Activated T-helper 1 cell treated with Interleukin-2 at 50 U/mL for 16 hours (primary cell): ENCODE measurements at places on chromosomes 5 and 9.

DNA sequence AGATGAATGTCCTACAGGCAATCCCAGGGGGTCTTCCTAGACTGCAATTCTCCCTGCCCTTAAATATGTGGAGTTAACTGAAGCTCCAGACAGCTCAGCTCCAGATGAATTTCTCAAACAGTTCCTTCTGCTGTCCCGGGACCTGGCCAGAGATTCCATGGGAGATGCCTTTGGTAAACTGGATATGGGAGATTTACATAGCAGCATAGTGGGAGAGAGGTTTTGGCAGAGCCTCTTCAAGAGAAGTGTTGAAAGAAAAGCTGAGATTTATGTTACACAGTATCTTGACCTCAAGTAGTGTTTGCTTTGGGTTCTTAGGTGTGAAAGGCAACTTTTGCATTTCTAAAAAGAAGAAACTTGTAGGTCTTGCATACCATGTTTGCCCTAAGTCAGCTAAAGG, 364.9 kb downstream of the ARRDC3 start:
- no peak for DNase-seq

DNA sequence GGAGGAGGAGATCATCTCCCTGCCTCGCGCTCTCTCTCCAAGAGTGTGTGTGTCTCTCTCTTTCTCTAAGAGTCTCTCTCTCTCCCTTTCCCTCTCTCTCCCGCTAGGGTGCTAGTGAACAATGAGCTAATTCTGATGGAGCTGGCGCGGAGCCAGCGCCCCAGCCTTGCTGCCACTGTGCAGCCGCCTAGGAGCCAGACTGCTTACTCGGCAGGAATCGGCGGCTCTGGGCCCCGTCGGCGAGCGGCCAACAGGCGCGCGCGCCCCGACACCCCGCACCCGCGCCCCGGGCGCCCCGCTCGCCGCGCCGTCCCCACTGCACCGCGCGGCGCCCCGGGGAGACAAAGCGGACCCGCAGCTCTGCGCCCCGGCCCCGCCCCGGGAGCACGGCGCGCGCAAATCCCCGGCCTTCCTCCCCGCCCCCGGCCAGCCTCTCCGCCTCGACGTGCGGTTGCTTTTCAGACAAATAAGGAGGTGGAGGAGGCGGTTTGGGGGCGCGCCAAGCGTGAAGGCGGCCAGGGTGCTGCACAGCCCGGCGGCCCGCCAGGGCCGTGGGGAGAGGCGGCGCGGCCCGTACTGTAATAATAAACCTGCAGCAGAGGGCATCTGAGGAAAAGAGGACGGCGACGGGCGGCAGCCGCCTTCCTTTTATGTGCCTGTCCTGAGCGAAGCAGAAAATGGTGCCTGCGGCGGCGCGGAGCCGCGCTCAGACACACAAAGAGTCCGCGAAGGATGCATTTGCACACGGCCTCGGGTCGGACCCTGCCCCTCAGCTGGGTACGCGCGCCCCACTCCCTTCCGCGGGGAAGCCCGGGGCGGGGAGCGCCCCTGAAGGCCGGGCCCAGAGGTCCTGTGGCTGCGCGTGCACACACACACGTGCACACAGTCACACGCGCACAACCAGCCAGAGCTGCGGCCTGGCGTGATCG, 625 bp upstream of the NREP start:
- peak; percentile 51 for DNase-seq

DNA sequence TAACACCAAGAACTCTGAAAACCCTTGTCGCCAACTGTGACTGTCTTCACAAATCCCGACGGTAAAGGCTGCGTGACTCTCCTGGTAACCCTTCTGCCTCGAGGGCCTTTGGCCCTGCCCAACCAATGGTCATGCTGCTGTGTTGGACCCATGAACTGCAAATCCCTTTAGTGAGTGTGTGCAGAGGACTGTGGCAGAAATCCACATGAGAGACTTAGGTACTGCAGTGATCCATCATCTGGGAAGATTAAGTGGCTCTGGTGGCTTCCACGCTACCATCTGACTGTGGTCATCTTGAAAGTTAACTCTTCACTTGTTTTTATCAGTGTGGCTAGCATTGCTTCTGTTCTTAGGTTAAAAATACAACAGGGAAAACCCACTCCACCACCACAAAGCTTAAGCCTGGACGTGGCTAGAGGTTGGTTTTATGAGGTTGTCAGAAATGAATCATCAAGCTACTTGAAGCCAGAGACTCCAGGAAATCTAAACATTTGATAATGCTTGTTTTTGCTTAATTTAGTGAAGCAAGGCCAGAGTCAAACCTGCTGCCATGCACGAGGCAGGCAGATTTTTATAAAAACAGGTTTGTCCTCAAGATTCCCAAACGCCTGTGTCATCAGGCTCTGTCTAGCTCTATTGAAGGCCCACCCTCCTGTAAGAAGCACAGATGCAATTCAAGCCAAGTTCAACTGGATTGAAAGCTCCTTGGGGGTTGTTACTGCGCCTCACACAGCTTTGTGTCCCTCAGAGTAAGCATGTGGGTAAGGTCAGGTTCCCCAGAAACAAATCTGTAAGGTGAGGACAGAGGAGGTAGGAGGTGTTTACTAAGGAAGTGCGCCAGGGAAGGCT, 52.7 kb upstream of the ERCC6L2 start:
- no peak for DNase-seq

DNA sequence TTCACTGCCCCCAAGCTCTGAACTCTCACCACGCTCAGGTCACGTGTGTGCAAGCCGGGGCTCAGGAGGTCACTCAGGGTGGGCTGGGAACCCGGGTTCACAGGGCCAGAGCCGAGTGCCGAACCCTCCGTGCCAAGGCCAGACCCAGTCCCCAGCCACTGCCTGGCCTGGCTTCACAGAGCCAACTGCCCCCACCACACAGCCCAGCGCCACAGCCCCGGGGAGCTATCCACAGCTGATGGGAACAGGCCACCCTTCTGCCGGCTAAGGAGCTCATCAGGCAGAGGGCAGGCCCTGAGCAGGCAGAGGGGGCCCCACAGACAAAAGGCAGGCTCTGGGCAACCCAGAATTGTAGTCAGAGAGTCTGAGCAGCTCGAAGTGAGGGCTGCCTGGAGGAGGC, 117.0 kb downstream of the VAV2 start:
- no peak for DNase-seq

- no peak for DNase-seq
Measured at GRCh38 chr5:56025151-56025885, 30.6 kb upstream of the IL6ST start.

- no peak for DNase-seq
Measured at GRCh38 chr9:8287970-8288369, 488.4 kb upstream of the DMAC1 start.

DNA sequence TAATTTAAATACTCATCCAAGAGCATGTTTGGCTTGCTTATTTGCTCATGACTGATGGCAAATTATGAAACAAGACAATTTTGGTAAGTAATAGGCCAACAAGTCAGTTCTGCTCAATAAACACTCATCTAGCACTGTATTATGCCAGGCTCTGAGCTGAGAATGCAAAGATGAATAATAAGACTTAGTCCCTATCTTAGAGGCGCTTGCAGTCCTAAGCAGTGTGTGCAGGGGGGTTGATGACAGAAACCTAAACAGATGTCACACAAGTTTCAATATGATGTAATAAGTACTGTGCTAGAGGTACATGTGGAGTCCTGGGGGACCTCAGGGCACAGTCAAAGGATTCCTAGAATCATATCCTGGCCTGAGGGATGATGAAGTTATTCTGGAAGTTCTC, 287.6 kb upstream of the ADRA1B start:
- DNase-seq, result no peak

DNA sequence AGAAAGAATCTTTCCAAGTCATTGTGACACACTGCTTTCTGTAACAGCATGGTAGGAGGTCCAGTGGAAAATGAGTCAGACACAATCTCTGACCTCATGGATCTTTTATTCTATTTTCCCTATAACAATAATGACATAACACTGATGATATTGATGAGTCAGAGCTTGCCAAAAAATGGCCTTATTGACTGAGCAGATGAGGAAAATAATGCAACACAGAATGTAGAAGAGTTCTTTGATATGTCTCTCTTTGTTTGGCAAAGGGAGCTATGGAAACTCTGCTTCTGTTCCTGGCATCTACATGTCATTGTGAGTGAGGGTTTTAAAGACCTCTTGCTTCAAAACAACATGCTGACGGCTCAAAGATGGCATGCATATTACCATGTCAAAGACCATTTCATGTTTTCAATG, 443.1 kb upstream of the ZNF608 start:
- DNase-seq, result no peak

GRCh38 chr9:34492051-34492450, 30.7 kb downstream of the ENHO start:
- DNase-seq, result no peak

DNA sequence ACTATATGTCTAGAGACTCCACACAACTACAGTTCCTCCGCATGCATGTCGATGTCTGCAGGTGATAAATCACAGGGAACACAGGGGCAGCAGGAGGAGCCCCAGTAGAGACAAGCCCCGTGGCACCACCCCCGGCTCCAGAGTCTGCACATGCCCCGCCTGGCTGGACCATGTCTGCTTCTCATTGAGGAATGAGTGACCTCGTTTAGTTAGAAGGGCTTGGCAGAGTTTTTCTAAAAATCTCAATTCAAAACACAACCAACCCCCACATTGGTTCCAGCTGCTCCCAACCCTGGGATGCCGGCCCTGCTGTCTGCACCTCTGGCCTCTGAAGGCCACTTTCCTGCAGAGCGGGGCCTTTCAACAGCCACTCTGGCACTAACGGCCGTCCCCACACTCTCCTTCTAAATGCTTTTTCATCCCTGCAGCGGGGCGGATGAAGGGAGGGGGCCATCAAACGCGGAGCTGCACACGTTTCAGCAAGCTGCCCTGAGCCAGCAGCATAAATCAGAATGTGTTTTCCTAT, 106.3 kb downstream of the ROR2 start:
- no peak for DNase-seq

GRCh38 chr5:164868761-164869160, 1363.3 kb downstream of the MAT2B start:
- no peak for DNase-seq

- DNase-seq, result no peak
Measured at GRCh38 chr5:44332285-44332971, 56.8 kb downstream of the FGF10 start.

DNA sequence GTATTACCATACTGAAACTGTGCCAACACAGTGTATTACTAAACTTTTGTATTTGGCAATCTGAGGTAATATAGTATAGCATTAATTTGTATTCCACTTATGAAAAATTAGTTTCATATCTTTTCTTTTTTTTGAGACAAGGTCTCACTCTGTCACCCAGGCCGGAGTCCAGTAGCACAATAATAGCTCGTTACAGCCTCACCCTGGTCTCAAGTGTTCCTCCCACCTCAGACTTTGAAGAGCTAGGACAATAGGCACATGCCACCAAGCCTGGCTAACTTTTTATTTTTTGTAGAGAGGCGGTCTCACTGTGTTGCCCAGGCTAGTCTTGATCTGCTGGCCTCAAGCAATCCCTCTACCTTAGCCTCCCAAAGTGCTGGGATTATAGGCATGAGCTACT, 36.1 kb downstream of the POLK start:
- no peak for DNase-seq
